DMS53 (cell line): ENCODE measurements at places on chromosomes 2 and 18.

DNA sequence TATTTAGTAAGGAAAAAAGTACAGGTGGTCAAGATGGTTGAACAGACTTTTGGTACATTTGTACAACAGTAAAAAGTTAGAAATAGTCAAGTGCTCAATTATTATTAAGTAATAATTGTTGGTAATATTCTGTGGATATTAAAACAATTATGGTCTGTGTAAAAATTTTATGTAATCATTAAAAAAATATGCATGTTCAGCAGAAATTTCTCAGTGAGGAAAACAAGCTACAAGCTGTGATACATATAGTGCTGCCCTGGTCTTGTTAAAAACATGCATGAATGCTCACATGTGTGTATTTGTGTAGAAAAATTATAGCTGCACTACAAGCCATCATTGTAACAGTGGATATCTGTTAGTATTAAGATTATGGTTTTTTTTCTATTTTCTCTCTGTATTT, 13.0 kb downstream of the KCNH7 start:
- no peak for DNase-seq

DNA sequence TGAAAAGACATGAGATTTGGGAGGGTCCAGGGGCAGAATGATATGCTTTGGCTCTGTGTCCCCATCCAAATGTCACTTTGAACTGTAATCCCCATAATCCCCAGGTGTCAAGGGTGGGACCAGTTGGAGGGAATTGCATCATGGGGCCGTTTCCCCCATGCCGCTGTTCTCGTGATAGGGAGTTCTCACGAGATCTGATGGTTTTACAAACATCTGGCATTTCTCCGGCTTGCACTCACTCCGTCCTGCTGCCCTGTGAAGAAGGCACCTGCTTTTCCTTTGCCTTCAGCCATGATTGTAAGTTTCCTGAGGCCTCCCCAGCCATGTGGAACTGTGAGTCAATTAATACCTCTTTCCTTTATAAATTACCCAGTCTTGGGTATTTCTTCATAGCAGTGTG, 51.4 kb downstream of the LPIN1 start:
- no peak for DNase-seq

DNA sequence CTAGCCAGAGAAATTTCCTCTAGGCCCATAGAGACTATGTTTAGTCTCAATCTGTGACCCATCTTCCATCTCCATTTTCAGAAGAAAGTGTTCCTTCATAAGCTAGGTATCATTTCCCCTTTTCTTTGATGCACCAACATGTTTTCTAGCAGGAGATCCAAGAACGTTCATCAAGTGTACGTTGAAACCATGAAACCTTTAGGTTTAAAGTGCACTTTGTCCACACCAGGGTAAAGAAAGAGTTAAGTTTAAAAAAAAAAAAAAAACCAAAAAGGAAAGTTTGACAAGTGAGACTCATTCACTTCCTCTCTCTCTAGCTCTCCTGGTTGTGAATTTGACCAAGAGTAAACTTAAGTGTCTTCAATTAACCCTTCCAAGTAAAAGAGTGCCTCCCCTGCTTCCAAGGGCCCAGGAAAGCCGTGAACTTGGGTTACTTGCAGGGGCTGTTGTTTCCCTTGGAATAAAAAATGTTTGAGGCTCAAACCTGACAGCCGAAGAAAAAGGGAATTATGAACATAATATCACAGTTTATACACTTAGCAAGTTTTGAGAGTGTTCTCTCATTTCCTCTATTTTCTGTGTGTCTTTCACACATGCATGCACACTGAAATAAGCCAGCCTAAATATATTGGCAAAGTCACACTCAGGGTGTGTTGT, 56.7 kb downstream of the LBH start:
- no peak for DNase-seq

DNA sequence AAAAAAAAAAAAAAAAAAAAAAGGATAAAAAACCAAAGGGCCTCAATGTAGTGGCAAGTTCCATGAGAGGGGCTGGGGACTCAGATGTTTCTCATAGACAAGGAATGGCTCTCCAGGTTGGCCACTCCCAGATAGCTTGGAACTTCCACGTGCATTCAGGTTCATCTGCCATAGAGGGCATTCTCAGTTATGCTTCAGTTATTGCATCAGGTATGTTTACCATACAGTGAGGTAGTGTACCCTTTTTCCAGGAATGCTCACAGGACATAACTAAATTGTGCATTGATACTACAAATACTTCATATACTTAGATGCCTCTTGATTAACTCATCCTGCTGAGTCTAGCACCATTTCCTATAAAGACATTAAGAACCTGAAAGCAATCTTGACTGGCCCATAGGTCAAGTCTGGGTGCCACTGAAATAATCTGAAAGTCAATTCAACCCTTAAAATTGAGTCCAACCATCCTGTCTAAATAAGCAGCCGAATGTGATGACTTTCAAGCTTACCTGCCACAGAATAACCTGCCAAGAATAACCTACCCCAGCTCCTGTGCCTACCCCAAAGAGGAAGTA, 14.6 kb upstream of the KLHL23 start:
- peak; percentile 46 for DNase-seq

- no peak for DNase-seq
Measured at GRCh38 chr18:64091526-64091925, 57.4 kb downstream of the LINC00305 start.

DNA sequence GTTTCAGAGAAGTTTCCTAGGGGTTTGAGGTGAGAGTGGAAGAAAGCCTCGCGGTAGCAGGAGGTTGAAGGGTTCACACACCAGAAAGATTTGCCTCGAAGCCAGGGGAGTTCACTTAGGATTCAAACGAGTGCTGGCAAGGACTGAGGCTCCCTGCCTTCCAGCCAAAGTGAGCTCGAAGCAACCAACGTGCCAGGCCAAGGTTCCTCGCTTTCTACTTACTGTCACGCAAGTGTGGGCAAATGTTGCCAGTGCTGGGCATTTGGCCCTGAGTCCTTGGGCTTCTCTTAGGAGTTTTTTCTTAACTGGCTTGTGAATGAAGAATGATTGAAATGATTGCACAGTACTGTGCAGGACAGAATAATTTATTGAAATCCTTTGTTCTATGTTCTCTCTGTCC, 53.6 kb downstream of the TMEM178A start:
- DNase-seq = no peak

- DNase-seq = peak; percentile 68
Measured at GRCh38 chr2:10297959-10298531, 4.7 kb upstream of the HPCAL1 start.

DNA sequence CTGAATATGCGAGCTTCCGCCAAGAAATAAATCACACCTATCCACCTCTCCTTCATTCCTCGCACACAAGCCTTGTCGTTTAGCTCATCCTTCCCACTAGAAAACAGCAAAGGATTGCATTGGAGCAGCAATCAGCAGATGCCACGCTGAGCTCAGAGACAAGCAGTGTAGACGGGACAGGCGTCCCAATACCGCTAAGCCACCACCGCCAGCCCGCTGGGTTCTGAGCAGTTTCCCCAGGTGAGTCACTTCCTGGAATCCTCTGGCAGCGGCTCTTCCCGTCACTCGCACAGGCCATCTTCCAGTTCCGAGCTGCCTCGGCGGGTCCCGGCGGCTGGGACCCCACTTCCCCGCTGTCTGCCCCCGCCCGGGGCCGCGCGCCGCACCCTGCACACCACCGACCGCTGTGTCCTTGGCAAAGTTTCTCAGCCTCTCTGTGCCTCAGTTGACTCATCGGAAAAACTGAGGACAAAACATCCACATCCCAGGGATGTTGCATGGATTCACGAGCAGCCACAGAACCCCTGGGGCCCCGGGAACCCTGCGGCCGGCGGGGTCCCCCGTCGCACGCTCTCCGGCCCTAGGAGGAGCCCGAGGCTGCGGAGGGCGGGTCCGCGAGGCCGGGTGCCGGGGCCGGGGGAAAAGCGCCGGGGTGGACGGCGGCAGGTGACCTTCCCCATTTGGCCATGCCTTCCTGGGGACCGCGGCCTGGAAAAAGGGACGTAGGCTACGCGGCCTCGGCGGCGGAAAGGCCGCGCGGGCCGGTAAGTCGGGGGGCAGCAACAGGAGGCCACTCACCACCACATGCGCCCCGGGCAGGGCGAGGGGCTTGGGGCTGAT, 573 bp downstream of the KDSR start:
- DNase-seq = peak; percentile 92

- DNase-seq = no peak
Measured at GRCh38 chr2:223048519-223048918, 3.5 kb upstream of the KCNE4 start.

DNA sequence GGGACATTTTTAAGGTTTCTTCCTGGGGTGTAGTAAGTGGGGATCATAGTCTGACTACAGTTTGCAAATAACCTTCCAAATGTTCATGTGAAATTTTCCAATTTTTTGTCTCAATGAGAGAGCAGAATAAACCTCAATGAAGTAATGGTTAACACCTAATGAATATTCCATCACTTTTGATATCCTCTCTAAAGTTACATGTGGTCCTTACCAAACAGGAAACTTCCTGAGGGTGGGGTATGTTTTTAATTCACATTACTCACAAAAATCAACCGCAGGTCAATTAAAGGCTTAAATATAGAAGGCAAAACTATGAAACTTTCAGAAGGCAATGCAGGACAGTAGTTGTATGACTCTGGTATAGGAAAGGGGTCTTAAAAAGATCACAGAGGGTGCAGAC, 13.2 kb downstream of the ZNF407 start:
- no peak for DNase-seq

- no peak for DNase-seq
Measured at GRCh38 chr2:179252423-179252822, 12.2 kb downstream of the SESTD1 start.

DNA sequence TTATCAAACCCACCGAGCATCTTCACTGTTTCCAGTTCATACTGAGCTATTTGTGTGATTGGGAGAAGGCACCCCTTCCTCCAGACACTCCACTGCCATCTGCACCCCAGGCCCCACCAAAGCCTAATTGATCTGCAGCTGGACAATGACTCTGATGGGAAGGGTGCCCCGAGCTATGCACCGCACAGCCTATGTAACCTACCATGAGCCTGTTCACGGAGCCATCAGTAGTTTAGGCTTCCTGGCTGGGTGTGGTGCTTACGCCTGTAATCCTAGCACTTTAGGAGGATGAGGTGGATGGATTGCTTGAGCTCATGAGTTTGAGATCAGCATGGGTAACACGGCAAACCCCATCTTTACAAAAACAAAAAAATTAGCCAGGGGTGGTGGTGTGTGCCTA, 17.8 kb upstream of the ASAP2 start:
- DNase-seq = no peak

GRCh38 chr2:7071154-7071553, 153.9 kb downstream of the RNF144A start:
- DNase-seq = no peak

GRCh38 chr2:19990416-19990728, 467 bp upstream of the WDR35 start:
- DNase-seq = no peak

GRCh38 chr2:132429941-132430573, 13.5 kb downstream of the GPR39 start:
- no peak for DNase-seq

DNA sequence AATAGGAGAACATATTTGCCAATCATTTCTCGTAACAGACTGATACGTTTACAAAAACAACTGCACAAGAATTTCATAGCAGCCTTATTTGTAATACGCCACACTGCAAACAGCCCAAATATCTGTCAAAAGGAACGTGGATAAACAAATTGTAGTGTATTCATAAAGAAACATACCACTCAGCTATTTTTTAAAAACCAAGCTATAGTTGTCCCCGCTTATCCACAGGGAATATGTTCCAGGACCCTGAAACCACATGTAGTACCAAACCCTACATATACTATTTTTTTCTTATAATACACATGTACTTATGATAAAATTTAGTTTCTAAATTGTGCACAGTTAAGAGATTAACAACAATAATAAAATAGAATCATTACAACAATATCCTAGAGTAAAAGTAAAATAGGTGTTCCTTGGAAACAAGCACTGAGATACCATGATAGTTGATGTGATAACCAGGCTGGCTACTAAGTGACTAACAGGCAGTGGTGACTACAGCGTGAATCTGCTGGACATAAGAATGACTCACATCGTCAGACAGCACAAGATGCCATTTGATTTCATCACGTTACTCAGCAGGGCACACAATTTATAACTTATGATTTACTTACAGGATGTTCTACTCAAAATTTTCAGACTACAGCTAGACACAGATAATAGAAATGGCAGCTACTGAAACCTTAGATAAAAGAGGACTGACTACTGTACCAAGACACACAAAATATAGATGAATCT, 367.4 kb downstream of the NCKAP5 start:
- DNase-seq = peak; percentile 45

GRCh38 chr2:52414561-52415295, 1352.9 kb upstream of the CHAC2 start:
- no peak for DNase-seq

GRCh38 chr2:7449298-7449697, 532.1 kb downstream of the RNF144A start:
- no peak for DNase-seq

GRCh38 chr2:881204-881918, 69.3 kb upstream of the SNTG2 start:
- no peak for DNase-seq

DNA sequence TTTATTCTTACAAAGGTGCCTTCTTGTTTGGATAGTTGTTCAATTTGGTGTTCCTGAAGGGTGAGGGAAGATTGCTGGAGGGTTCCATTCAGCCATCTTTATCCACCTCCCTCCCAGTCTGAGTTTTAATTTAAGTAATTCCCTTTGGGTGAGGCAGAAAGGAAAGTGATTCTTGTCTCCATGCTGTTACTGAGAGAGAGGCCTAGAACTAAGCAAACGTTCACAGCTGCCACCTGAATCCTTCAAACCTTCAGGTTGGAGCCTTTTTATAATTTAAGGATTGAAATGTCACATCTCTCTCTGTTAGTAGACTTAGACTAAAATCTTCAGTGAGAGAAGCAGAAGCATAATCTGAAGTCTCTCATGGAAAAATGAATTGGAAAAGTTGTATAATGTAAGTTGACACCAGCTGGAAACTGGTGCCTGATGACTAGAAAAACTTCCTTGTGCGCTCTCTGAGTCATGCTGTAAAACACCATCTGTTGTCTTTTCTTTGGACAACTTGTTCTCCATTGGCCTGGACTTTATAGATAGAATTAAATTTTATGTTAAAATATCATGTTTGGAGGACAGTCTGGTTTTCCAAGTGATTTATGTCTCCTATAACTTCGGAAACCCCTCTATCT, 14.6 kb downstream of the STRADB start:
- peak; percentile 82 for DNase-seq

GRCh38 chr2:74099271-74099670, 48.4 kb downstream of the BOLA3 start:
- DNase-seq = no peak

DNA sequence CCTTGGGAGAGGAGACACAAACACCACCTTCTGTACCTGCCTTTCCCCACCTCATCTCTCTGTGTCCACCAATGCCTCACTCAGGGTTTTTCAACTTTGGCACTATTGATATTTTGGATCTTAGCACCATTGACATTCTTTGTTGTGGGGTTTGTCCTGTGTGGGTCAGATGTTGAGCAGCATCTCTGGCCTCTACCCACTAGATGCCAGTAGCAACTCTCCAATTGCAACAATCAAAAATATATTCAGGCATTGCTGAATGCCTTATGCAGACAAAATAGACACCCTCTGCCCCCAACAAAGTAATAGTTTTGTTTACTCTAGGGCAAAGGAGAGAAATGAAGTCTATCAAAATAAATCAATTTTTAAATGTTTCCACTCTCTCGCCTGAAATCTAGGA, 1384.3 kb upstream of the NXPH2 start:
- no peak for DNase-seq

GRCh38 chr2:108924580-108925251, 64.3 kb downstream of the EDAR start:
- no peak for DNase-seq
